ENCODE measurements at places on chromosomes 4 and X.

- no peak for DNase-seq
These were observed 15.5 kb downstream of the UBA6 start for GRCh38 chr4:67685532-67685859.

- no peak for DNase-seq
These were observed 587.3 kb downstream of the TMA16 start for GRCh38 chr4:164081801-164082200.

DNA sequence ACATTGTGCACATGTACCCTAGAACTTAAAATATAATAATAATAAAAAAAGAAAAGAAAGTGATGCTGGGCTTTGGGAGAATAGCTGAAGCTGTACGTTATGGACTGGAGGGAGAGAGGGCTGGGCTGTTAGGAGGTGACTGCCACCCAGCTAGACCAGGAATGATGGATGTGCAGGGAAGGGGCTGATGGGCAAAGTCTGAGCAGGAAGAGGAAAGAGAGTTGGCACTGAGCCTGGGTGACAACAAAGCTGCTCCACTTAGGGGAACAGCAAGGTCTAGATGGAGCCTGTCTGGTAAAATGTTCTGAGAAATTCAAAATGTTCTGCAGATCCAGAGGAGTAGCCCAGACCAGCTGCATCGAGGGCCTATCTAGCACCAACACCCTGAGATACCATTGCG is 32.3 kb downstream of the MED28 start:
- no peak for DNase-seq

- DNase-seq = no peak
These were observed 17.1 kb downstream of the GABRA2 start for GRCh38 chr4:46372878-46373277.
